ENCODE measurements at places on chromosomes 5 and 9.

DNA sequence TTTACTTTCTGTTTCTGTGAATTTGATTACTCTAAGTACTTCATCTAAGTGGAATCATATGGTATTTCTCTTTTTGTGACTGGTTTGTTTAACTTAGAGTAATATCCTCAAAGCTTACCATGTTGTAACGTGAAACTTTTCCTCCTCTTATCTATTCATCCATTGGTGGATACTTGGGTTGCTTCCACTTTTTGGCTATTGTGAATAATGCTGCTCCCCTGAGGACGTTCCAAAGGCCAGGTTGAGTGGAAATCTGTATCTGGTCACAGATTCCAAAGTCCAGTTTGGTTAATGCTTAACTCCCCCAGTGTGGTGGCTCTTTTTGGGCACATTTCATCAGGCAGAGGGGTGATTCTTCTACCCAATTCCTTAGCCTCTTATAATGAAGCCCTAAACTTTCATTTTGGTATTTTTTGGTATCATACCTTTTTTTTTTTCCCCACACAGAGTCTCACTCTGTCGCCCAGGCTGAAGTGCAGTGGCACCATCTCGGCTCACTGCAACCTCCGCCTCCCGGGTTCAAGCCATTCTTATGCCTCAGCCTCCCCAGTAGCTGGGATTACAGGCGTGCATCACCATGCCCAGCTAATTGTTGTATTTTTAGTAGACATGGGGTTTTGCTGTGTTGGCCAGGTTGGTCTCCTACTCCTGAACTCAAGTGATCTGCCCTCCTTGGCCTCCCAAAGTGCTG is 65.4 kb downstream of the CMYA5 start:
- DNase-seq: no peak

- no peak for DNase-seq
These were observed 131.0 kb downstream of the ADAMTS16 start for GRCh38 chr5:5270958-5271785.

GRCh38 chr5:96628406-96628805 is 33.8 kb upstream of the CAST start:
- no peak for DNase-seq

DNA sequence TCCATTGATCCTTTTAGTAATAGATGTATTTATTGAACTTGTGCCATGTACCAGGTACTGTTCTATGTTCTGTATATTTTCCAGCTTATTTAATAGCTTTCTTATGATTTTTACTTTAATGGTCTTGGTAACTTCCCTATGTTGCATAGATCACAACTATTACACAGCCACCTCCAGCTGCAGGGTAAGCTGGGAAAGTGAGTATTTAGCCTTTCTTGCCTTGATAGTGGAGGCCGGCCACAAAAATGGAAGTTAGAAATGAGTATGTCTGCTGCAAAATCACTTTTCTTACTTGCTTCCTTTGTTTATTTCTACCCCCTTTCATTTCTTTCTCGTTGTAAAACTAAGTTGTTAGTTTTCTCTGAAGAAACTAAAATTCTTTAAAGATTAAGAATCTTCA is 43.1 kb upstream of the ANKDD1B start:
- no peak for DNase-seq

- DNase-seq: no peak
These were observed 772.4 kb upstream of the RIOK2 start for GRCh38 chr5:97955450-97955849.

GRCh38 chr9:81538890-81539289 is 150.5 kb downstream of the TLE1 start:
- no peak for DNase-seq

GRCh38 chr5:133189881-133190280 is 138.1 kb downstream of the HSPA4 start:
- DNase-seq: no peak

GRCh38 chr5:149519601-149520000 is 31.6 kb downstream of the CSNK1A1 start:
- DNase-seq: no peak

DNA sequence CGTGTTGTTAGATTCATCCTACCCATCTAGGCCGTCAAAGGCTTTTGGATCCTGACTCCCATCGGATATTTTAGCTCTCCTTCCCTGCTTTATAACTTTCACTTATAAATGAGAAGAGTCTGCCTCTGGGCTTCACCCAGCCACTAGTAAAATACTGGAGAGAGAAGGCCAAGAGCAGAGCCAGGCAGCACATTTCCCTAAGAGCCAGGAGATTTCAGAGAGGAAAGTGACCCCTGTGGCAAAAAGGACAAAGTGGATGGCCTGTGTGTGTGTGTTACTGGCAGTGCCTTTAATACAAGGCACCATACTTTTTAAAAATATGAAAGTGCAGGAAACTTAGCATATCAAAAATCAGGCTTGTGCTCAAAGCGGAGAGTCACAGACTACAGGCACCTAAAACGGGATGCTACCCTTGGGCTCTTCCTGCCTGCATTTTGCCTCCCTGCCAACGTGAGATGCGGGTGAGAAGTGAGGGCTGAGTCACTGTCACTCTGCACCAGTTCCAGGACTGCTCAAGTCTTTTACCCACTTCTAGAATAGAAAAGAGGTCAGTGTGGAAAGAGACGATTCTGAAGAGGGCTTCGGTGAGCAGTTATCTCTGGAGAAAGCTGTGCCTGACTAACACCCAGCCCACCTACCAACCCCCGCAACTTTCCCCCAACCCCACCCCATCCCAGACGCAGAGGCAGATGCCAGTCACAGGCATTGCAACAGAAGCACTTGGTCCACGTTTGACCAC is 15.9 kb downstream of the NFIL3 start:
- no peak for DNase-seq

DNA sequence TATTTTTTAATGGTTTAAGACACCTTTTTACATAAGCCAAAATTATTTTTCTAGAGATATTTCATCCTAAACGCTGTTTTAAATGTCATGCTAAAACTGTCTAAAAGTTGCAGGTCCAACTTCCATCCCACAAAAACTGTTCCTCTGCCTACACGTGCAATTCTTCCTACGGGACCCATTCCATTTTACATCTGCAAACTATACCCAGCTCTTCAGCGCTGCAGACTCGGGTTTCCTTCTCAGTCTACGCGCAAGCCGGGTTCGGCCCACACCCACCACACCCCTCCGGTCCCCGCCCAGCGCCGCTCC is 8.7 kb downstream of the RANBP6 start:
- DNase-seq: no peak

DNA sequence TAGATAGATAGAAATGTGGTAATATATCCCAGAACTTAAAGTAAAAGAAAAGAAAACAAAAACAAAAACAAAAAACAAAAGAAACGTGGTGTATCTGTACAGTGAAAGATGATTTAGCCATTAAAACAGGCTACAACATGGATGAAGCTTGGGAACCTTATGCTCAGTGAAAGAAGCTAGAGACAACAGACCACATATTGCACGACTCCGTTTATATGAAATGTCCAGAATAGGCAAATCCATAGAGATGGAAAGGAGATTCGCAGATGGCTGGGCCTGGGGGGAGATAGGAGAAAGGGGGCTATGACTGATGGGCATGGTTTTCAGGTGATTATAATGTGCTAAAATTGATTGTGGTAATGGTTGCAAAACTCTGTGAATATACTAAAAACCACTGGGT is 86.6 kb downstream of the ROR2 start:
- no peak for DNase-seq

DNA sequence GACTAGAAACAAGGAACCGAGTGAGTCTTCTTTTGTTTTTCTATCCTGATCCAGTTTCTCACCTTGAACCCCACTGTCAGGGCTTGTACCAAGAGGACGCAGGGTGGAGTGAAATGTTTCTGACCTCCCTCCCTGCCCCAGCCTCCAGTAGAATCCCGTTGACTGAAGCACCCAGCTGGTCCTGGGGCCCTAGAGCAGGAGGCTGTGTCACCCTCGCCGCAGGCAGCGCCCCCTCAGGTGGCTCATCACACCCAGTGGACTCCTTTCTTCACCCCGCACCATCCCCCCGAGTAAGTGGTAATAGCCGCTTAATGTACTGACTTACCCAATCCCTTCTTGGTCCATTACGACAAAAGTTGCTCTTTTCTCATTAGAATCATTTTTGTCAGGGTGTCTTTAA is 53.8 kb downstream of the MVB12B start:
- DNase-seq: no peak

GRCh38 chr9:81462801-81463200 is 226.5 kb downstream of the TLE1 start:
- DNase-seq: no peak

DNA sequence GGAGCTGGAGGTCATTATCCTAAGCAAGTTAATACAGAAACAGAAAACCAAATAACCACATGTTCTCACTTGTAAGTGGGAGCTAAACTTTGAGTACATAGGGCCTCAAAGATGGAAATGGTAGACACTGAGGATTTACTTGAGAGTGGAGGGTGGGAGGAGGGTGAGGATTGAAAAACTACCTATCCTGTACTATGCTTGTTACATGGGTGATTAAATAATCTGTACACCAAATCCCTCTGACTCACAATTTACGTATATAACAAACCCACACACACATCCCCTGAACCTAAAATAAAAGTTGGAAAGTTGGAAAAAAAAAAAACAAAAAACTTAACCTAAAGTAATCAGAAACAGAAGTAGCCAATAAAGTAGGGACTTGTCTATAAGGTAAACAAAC is 48.8 kb upstream of the LARP1 start:
- no peak for DNase-seq

GRCh38 chr5:14407051-14407450 is 174.5 kb upstream of the OTULINL start:
- no peak for DNase-seq

GRCh38 chr9:135929656-135930445 is 22.5 kb upstream of the CAMSAP1 start:
- DNase-seq: no peak

Measured in renal cortex interstitium (tissue), 15 donors.